ENCODE measurements at places on chromosomes 5 and 9.

- no peak for DNase-seq
Measured at GRCh38 chr5:108216890-108217289, 165.0 kb downstream of the FBXL17 start.

GRCh38 chr5:122985954-122986721 lies 50.4 kb downstream of the PPIC start:
- no peak for DNase-seq

- DNase-seq = no peak
Measured at GRCh38 chr5:75909223-75909622, 174.0 kb upstream of the SV2C start.

DNA sequence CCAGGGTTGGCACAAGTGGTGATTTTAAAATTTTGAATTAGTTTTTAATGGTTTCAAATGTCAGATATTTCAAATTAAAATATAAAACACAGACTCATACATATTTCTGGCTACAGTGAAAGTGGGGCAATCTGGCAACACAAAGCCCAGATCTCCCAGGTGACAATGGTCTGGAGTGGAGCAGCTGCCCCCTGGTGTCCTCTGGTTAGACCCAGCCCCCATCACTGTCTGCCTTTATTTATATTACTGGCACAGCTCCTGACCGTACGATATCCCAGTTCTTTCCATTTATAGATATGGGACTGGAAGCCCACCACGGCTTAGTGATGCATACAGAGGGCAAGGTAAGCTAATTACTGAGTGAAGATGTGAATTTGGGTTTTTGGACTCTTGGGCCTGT lies 37.3 kb downstream of the MACIR start:
- no peak for DNase-seq

GRCh38 chr9:133181561-133181960 lies 17.8 kb upstream of the GBGT1 start:
- no peak for DNase-seq

DNA sequence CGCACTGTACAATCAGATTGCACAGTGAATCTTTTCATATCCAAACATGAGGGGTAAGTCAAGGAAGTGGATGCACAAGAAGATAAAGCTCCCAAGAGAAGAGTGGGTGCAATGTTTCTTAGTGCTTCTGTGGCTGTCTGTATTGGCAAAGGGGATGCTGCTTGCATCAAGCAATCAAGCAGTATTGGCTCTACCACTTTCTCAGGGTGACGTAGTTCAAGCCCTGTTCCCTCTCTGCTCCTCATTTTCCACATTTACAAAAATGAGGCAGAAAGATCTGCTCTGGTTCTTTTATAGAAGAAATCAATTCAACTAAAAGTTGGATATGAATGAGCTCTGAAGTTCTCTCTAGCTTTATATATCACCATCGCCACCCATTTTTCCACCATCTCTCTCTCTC lies 2.3 kb downstream of the TNFSF8 start:
- DNase-seq = no peak

- no peak for DNase-seq
Measured at GRCh38 chr9:121822093-121823085, 171.0 kb downstream of the DAB2IP start.

GRCh38 chr5:50352382-50352781 lies 88.7 kb downstream of the EMB start:
- no peak for DNase-seq

DNA sequence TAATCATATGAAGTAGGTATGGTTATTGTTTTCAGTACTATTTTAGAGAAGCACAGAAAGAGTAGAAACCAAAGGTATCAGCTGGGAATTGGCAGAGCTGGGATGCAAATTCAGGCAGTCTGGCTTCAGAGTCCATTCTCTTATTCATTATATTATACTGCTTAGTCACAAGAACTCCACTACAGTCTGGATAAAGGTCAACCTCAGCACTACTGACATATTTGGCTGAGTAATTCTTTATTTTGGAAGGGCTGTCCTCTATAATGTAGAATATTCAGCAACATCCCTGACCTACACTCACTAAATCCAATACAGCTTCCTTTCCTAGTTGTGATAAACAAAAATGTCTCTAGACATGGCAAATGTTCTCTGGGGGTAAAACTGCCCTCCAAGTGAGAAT lies 37.6 kb downstream of the PTGER4 start:
- DNase-seq = no peak

DNA sequence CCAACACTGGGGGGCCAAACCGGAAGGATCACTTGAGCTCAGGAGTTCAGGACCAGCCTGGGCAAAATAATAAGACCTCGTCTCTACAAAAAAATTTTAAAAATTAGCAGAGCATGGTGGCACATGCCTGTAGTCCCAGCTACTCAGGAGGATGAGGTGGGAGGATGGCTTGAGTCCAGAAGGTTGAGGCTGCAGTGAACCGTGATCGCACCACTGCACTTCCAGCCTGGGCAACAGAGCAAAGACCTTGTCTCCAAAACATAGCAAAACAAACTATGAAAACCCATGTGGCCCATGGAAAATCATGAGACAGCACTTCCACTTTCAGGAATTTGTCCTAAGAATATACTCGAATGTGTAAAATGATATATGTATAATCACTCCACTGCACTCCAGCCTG lies 6.1 kb downstream of the SETX start:
- DNase-seq = no peak

GRCh38 chr5:166596043-166596442 lies 1695.4 kb upstream of the WWC1 start:
- no peak for DNase-seq

DNA sequence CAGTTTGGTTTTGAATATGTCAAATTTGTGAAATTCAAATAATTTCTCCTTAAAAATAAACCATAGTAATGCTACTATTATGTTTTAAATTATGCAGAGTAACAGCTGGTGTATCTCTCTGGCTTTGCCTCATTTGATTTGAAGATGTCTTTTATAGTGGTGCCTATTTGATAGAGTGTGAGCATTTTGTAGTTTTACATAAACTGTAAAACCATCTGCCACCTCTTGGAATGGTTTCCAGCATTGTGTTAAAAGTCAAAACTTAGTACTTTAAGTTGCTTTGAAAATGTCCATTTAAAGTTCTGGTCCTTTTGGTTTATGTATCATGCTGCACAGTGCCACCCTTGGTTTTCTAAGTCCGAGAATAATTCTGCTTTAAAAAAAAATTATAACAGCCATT lies 15.6 kb downstream of the PRDM6 start:
- no peak for DNase-seq

- DNase-seq = no peak
Measured at GRCh38 chr5:111469903-111470302, 42.4 kb downstream of the STARD4 start.

- DNase-seq = no peak
Measured at GRCh38 chr9:13817754-13818278, 496.1 kb downstream of the NFIB start.

- no peak for DNase-seq
Measured at GRCh38 chr9:130157079-130157478, 15.1 kb upstream of the NCS1 start.

DNA sequence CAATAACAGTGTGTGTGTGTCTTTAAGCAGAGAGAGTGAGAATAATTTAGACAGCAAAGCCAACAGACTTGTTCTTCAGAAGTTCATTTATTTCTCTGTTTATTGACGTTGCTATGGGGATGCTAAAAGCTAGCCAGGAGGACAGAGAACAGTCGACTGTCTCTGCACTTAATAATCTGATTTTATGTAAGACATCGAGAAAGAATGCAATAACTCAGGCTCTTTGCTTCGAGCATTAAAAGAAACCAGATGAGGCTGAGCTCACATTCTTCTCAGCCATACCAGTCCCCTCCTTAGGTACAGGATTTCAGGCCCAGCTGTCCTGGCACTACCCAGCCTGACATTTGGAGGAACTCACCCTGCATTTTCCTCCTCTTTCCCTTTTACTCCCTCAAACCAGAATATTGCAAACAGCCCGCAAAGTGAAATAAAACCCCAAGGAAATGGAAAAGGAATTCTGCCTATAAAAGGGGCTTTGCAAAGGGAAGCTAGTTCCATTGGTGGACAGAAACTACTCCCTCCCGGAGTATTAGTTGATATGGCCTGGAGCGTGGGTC lies 44.5 kb upstream of the DPYSL3 start:
- DNase-seq = no peak
